Foreskin keratinocyte (primary cell): ENCODE measurements at places on chromosomes 5 and 9. TPM values are rescaled to one million over a fixed set of nuclear protein-coding genes. Genes with fewer than 3 reads are reported as not detected.

The PCDHB14 gene
- total RNA-seq: 0.07 TPM in 1 of 2 replicates, not detected in the other

The CDH6 gene
- not detected in 2 replicates for total RNA-seq

The PCDHB13 gene
- total RNA-seq: 0.07 TPM in 1 of 2 replicates, not detected in the other

The STING1 gene
- 27.2 and 27.4 TPM in 2 replicates for total RNA-seq

The RLN2 gene
- 0.92 and 1.1 TPM in 2 replicates for total RNA-seq

The MLLT3 gene
- total RNA-seq: 11.9 and 16.9 TPM in 2 replicates

The GCNT4 gene
- total RNA-seq: 2.0 and 2.3 TPM in 2 replicates

The ISL1 gene
- 5.5 and 8.6 TPM in 2 replicates for total RNA-seq

The GCNT1 gene
- 6.8 and 8.4 TPM in 2 replicates for total RNA-seq

The ZNF782 gene
- total RNA-seq: 2.5 and 2.6 TPM in 2 replicates

The PHYHD1 gene
- total RNA-seq: 8.2 and 12.9 TPM in 2 replicates

The RLN1 gene
- 0.18 TPM in 1 of 2 replicates, not detected in the other for total RNA-seq

The FYB1 gene
- total RNA-seq: not detected in 2 replicates

The CLINT1 gene
- 71.6 and 72.9 TPM in 2 replicates for total RNA-seq

The PCDHA1 gene
- not detected in 2 replicates for total RNA-seq

The ACER2 gene
- total RNA-seq: 3.5 and 4.0 TPM in 2 replicates

The BARHL1 gene
- total RNA-seq: not detected in 2 replicates

The CTNND2 gene
- 0.17 and 0.18 TPM in 2 replicates for total RNA-seq

The TLX3 gene
- total RNA-seq: not detected in 2 replicates

The CYLC2 gene
- not detected in 2 replicates for total RNA-seq

The CDC25C gene
- total RNA-seq: 7.9 and 9.4 TPM in 2 replicates

The IL9 gene
- not detected in 2 replicates for total RNA-seq

The FRMD3 gene
- total RNA-seq: 0.07 and 0.10 TPM in 2 replicates

The TRIM36 gene
- 1.8 and 2.4 TPM in 2 replicates for total RNA-seq

The GPBP1 gene
- total RNA-seq: 49.5 and 53.5 TPM in 2 replicates

The KCNV2 gene
- not detected in 2 replicates for total RNA-seq

The TPM2 gene
- 228 and 265 TPM in 2 replicates for total RNA-seq

The PLCXD3 gene
- not detected in 2 replicates for total RNA-seq

The MEGF9 gene
- 11.1 and 16.0 TPM in 2 replicates for total RNA-seq
